ENCODE measurements at places on chromosomes 5 and 9.

- DNase-seq: no peak
Observed at GRCh38 chr9:115158661-115159481, 40.9 kb upstream of the TNC start.

DNA sequence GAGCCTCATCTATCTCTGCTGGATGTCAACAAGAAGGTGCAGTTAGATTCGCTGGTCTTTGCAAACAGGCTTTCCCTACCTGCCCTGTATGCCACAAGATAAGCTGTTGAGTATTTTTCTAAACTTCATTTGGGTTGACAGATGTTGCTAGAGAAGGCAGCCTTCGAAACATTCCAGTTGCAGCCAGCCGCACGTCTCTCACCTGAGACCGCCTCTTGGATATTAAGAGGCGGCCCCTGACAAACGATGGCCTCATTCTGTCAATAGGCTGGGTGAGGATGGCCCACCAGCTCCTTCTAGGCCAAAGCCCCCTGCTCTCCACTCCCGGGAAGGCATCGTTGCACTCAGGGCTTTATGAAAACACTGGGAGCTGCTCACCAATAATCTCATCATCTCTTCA, 181.6 kb downstream of the DAB2IP start:
- DNase-seq: no peak

DNA sequence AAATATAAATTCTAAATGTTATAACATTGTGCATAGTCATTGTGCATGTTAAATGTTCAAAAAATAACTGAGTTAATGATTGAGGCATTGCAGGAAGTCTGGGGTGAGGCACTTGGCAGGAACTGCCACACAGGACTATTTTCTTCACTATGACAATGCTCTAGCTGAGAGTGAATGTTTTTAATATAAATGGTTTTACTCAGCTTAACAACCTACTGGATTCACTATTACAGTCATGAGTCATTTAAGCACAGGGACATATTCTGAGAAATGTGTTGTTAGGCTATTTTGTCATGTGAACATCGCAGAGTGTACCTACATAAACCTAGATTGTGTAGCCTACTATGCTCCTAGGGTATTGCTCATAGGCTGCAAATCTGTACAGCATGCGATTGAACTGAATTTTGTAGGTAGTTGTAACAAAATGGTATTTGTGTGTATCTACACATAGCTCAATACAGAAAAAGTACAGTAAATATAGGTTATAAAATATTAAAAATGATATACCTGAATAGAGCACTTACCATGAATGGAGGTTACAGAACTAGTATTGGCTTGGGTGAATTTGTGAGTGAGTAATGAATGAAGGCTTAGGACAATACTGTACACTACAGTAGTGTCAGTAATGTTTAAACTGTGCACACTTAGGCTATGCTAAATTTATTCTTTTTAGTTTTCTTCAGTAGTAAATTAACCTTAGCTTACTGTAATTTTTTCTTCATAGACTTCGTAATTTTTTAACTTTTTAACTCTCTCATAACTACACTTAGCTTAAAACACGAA, 346.1 kb upstream of the PTGER4 start:
- no peak for DNase-seq

DNA sequence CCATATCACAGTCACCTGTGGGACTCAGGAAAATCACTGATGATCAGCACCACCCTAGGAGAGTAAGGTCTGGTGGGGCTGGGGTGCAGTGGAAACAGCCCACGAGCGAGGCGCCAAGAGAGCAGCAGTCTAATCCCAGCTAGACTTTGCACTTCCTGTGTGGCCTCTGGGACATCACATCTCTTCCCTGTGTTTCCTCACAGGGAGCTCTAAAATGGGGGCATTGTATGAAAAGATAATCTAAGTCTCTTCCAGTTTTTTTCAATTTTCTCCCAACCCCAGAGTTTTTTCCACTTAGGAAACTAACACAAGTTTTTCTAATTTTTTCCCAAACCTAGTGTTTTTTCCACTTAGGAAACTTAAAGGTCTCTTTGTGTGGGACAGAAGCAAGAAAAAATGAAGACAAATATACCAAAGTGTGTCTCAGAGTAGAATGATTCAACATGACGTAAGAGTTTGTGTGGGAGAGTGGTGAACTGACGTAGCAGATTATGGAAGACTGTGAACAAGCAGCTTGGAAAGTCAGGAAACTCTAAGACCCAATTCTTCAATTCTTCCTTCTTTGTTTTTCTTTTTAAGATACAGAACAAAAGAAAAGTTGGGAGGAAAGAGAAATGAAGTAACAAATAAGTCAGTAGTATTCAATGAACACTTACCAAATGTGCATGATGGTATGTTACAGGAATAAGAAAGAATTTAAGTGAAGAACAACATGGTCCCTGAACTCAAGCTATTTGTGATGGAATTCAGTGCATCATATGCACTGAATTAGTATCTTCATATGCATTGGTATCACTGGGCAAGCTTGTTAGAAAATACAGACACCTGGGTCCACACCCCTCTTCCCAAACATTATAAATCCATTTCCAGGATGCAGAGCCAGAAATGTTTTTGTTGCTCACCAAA, 51.3 kb downstream of the LHFPL2 start:
- no peak for DNase-seq

- no peak for DNase-seq
Observed at GRCh38 chr9:137243626-137244485, 2.8 kb downstream of the TUBB4B start.

DNA sequence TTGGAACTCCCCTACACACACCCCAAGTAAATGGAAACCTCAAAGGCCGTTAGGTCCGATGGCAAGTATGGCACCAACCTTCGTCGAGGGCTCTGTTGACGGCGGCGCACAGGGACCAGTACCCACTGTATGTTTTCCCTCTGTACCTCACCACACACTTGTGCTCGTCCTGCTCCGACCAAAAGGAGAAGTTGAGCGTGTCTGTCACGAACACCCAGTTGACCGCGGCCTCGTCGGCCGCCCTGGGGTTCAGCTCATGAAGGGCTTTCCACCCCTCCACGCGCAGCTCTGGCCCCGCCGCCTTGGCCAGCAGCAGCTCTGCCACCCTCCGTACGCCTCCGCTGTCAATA, 24.0 kb downstream of the HNRNPK start:
- no peak for DNase-seq

DNA sequence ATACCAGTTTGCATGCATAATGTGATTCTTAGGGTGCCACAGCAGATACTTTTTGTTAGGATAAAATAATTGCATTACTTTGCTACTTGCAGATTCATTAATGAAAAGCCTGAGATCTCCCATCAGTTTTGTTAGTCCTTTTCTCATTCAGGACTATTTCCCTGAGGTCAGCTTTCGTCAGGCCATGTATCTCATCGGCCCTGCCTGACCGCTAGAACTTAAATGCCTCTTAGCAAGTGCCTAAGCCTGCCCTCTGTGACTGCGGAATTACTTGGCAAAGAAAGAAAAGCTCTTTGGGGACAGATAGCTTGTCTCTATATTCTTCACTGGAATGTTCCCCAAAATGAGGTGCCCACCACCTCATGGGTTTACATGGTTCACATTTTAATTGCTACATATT, 147.8 kb downstream of the KCTD16 start:
- DNase-seq: no peak

GRCh38 chr5:123545506-123545905, 33.5 kb downstream of the CSNK1G3 start:
- DNase-seq: no peak

DNA sequence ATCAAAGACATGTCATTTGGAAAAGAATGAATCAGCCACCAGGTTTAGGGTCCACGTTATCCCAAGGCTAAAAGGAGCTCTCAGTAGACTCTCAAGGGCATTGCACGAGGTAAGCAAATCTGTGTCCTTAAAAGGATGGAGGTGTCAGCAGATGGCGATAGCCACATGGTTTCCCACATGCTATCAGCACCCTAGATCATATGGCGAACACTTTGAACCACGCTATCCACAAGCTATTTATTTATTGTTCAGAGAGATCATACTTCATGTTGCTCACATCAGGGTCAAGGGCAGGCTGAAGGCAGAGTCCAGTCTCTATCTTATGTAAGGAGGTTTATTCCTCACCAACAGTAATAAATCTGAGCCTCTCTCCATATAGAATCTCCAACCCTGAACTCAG, 43.7 kb downstream of the CDH6 start:
- DNase-seq: no peak

- DNase-seq: no peak
Observed at GRCh38 chr5:178223828-178224335, 8.7 kb downstream of the PHYKPL start.

GRCh38 chr9:73348471-73348870, 196.8 kb downstream of the ANXA1 start:
- no peak for DNase-seq

DNA sequence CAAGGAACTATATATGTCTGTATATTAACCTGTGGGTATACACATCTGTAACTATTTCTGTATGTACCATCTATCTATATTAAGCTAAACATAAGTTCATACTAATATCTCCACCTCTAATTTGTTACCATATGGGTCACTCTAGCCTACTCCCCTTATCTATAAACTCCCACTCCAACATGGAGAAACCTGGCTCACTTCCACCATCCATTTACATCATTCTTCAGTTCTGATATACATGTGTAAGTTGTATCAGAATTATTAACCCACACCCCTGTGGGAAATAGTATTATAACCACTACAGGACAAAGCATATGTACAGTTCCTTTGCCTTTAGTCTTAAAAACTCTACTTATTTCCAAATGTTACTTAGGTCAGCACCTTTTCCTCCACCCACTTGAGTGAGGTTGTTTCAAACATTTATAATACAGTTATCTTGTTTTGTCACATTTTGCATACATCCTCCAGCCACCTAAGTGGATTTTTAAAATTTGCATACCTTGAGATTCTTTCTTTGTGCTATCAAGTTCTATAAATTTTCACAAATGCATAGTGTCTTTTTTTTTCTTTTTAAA, 10.6 kb downstream of the NDFIP1 start:
- no peak for DNase-seq

DNA sequence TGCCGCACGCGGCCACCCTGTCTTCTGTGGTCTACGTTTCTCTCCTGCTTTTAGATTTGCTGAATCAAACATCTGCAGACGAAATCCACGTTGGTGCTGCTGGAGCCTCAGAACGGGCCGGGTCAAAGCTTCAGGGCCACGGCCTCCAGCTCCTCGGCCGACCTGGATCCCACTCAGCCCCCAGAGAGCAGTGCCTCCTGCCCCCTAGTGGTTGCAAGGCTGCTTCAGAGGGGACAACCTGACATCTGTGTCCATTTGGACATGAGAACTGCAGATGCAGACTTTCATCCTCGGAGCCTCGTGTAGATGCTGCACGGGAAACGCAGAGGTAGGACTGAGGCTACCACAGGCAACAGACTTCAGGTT, 23.0 kb upstream of the SLC6A3 start:
- peak; percentile 62 for DNase-seq

DNA sequence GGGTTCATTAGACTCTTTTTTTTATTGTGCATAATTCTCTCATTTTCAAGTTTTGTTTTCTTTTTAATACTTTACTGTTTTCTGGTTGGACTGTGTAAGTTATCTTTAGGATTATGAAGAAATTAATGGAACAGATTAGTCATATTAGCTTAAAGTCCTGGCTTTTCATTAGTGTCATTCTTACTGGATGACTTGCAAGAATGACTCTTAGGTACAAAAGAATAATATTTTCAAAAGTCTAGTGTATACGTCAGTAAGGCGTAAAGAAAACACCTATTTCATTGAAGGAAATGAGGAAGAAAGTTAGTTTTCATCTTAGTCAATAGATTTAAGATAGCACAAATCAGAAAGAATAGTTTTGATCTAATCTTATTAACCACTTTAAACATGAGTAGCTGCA, 20.4 kb downstream of the UHRF2 start:
- no peak for DNase-seq

GRCh38 chr9:7982907-7983306, 183.3 kb upstream of the DMAC1 start:
- no peak for DNase-seq

DNA sequence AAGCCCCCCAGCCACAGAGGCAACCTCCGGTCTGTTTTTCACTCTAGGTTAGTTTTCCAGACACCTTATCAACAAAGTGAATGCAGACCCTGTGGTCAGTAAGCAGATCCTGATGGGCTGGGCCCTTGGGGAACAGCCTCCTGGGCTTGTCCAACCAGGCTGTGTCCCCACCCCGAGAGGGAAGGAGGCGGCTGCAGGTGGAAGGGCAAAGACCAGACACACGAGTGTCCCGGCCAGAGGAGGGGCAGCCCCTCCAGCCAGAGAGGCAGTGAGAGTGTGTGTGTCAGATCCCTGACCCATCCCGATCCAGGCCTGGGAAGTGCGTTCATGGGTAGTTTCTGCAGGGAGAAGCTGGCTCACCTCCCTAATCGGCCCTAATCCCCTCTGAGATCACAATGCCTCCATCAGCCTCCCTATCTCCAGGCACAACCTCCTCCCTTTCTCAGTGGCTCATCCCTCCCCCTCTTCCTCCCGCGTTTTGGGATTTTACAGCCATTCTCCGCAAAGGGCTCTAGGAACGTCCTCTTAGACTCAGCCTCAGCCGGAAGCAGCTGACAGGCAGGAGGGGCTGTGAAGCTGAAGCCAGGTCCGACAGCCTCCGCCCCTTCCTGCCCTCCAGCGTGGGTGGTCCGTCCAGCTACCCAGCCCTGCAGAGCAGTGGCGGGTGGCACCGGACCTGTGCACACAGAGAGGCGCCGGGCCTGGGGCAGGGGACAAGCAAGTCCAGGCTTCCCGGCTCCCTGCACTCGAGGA, 9.7 kb downstream of the SLC12A7 start:
- no peak for DNase-seq

GRCh38 chr9:81035171-81035570, 654.2 kb downstream of the TLE1 start:
- DNase-seq: no peak

- DNase-seq: no peak
Observed at GRCh38 chr5:15864536-15865215, 314.9 kb downstream of the MARCHF11 start.
